LNCaP clone FGC (cell line): ENCODE measurements at places on chromosomes 11 and 22.

GRCh38 chr11:118894192-118894591 is 10.5 kb downstream of the CXCR5 start:
- DNase-seq: no peak

GRCh38 chr11:122375687-122376399 is 259.8 kb upstream of the BLID start:
- DNase-seq: no peak

- peak; percentile 50 for DNase-seq
Measured at GRCh38 chr22:19448076-19448607, 631 bp upstream of the C22orf39 start.

DNA sequence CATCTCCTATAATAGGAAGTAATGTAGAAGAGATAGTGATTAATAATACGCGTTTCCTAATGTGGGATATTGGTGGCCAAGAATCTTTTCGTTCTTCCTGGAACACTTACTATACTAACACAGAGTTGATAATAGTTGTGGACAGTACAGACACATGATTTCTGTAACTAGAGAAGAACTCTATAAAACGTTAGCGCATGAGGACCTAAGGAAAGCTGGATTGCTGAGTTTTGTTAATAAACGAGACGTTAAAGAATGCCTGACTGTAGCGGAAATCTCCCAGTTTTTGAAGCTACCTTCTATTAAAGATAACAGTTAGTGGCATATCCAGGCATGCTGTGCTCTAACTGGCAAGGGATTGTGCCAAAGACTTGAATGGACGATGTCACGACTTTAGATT is 83.3 kb downstream of the GGT1 start:
- DNase-seq: no peak

- DNase-seq: no peak
Measured at GRCh38 chr11:133907841-133908241, 48.9 kb downstream of the IGSF9B start.

DNA sequence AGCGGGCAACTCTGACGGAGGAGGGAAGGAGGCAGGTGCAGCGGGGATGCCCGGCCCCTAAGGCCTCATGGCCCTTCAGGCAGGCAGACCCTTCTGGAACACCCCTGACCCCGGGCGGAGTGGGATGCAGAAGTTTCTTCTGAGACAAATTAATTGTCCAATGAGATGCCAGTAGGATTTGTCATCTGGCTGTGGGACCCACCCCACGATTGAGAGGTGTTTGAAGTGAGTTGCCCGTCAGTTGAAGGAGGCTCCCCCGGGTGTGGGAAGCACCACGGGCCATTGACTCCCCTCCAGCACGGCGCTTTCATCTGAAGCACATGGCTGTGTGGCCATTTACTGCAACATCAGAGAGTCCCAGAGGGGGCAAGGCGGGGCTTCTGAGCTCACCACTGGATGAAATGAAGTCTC is 527.8 kb downstream of the BRD1 start:
- no peak for DNase-seq

- no peak for DNase-seq
Measured at GRCh38 chr22:20738394-20739089, 35.4 kb upstream of the SERPIND1 start.

GRCh38 chr11:2839395-2839943 is 46.1 kb downstream of the CDKN1C start:
- DNase-seq: no peak

DNA sequence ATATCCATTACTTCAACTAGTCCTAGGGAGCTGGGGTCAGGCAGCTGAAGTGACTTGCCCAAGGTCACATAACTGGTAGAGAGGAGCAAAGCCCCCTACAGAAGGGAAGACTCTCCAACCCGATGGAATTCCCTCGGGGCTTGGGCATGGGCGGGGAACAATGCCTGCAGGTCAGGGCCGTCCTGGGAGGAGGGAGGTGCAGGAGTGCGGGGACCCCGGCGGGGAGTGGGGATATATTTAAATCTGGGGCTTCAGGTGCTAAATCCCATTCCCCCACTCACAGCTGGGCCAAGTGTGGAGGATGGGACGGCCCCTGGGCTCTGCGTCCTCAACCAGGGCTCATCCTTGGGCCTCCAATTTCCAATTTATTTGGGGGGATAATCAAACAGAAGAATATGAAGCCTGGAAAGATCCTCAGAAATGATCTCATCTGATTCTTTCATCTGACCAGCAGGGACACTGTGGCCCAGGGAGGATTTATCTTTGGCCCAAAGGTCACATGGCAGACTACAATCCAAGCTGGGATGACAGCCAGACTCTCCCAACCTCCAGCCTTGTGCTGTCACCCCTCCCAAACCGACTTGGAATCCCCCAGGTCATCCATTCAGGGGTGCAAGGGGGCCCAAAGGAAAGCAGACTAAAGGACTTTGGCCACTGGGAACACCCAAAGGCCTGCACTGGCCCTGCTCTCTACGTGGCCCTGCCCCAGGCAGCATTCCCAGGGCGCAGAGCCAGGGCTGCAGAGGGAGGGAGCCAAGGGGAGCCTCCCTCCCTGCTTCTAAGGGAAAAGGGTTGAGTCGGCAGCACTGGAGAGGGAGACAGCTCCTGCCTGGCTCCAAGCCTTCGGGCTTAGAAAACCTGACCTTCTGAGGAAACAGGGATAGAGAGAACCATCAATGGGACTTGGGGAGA is 8.7 kb upstream of the C1QTNF6 start:
- DNase-seq: peak; percentile 76

GRCh38 chr11:132943706-132944568 is 588.4 kb downstream of the OPCML start:
- no peak for DNase-seq

DNA sequence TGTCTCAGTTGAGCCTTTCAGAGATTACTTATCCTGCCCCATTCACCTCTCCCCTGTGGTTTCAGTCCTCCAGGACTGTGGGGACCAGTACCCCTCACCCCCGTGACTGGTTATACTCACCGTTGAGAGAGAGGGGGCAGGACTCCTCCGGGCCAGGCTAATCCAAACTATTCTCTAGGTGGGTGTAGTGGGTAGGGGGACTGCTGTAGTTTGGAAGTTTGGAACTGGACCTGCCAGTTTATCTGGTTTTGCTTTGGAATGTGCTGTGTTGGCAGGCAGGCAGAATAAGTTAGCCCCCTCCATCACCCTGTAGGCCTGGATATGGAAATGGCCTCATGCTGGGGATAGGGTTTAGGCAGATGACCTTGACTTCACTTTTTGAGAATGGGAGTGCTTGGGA is 13.5 kb downstream of the TEAD1 start:
- DNase-seq: no peak

DNA sequence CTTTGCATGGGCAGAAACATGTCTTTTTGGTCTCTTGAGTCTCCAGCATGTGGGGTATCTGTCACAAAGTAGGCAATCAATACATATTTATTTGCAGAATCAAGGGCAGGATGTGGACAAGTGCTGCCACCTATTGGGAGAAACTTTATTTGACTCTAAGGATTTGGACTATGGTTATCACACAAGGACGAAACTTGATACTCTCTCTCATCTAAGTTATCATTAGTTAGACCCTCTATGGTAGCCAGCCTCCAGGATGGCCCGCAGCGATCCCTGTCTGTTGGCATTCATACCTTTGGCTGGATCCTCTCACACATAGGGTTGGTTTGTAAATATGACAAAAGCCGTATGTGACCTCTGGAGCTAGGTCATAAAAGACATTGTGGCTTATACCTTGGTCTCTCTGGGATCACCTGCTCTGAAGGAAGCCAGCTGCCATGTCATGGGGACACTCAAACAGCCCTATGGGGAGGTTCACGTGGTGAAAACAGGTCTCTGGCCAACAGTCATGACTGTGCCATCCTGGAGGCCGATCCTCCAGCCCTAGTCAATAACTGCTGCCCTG is 1.1 kb upstream of the FBXO7 start:
- no peak for DNase-seq

DNA sequence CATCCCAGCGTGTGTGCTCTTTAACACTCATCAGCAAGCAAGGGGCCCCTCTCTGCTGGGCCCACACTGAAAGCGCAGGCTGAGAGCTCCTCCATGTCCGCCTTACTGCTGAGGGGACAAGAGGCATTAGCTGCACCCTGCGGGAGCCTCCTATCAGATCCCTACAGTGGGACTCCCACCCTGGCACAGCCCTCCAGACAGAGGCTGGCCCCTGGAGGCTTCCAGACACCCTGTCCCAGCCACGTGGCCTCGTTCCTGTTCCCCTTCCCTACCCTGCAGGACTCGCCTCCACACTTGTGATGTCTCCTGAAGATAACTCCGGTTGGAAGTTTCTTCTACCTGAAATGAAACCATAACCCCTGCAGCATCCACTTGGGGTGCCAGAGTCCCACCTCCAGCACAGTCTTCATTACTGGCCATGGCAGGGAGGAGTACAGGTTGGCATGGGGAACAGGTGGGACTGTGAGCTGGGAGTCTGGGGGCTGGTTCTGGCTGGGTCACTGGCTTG is 5.0 kb upstream of the SH3BP1 start:
- DNase-seq: no peak

- no peak for DNase-seq
Measured at GRCh38 chr22:42766860-42767259, 46.2 kb upstream of the A4GALT start.

GRCh38 chr11:6703247-6704063 is 20.3 kb upstream of the MRPL17 start:
- peak; percentile 45 for DNase-seq

GRCh38 chr11:4527926-4528325 is 17.1 kb upstream of the OR52M1 start:
- DNase-seq: no peak

- no peak for DNase-seq
Measured at GRCh38 chr11:129637473-129637872, 178.2 kb upstream of the TMEM45B start.

DNA sequence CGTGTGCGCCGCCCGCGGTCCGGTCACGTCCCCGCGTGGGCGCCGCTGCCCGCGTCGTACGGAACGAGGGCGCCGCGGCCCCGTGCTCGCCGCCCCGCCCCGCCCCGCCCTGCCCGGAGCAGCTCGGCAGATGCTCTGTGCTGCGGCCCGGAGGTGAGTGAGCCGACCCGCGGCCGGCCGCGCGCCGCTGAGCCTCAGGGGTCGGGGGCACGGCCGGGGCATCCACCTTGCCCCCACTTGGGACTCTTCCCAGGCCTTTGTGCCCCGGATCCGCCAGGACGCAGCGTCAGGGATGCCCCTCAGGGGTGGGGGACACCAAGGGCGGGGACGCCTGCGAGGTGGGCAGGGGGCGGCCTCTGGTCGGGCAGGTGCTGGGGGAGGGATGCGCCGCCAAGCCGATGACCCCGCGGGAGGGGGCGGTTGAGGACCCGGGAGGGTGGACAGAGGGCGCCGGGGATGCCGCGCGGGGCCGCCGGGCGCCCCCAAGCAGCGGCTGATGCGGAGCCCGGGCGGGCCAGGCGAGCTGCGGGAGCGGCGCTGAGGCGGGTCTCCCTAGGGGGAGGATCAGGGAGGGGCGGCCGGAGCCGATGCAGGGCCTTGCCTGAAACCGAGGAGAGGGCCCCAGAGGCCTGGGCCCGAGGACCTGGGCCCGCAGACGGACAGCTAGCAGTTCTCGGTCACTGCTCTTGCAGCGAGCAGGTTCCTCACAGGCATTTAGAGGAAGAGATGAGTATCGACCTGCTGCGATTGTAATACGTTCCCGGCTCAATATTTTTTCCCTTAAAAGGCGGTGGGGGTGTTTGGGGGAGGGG is at the start of gene GNAZ:
GNAZ (plus strand) TSS at position 102 of the 812 bp plus-strand sequence. CDS start 25,177 bp downstream, outside the sequence.
- no peak for DNase-seq

DNA sequence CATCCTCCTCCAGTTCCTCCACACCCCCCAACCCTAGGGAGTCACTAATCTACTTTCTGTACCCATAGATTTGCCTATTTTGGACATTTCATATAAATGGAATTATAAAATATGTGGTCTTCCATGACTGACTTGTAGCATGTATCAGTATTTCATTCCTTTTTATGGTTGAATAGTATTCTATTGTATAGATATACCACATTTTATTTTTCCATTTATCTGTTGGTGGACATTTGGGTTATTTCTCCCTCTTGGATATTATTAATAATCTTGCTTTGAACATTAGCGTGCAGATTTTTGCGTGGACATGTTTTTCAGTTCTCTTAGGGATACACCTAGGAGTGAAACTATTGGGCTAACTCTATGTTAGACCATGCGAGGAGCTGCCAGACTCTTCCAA is 23.4 kb downstream of the NAT10 start:
- no peak for DNase-seq
